ENCODE measurements at places on chromosomes 1 and 21. TPM values are rescaled to one million over a fixed set of nuclear protein-coding genes. Genes with fewer than 3 reads are reported as not detected.

Gene MYOG
- not detected for total RNA-seq

Gene CTPS1
- 75.1 TPM for total RNA-seq

Gene C8B
- total RNA-seq, result not detected

Gene ALPL
- total RNA-seq, result not detected

Gene RSPO1
- total RNA-seq, result not detected

Gene GJA8
- not detected for total RNA-seq

Gene DCDC2B
- total RNA-seq, result not detected

Gene ABCD3
- total RNA-seq, result 29.2 TPM

Gene CRYBG2
- total RNA-seq, result 0.37 TPM

Gene LCE3D
- total RNA-seq, result not detected

Gene TSPAN1
- not detected for total RNA-seq

Gene OPTC
- not detected for total RNA-seq

GRCh38 chr1:18670121-18670867 is 39.6 kb downstream of the PAX7 start:
- H3K4me3 ChIP-seq, result no peak overlapping the region
- H3K27ac ChIP-seq, result no peak overlapping the region
- no peaks in the 10 kb centered on the region for H3K27me3 ChIP-seq
- H3K36me3 ChIP-seq, result no peaks in the 10 kb centered on the region
- peaks cover 19% of the 10 kb centered on the region for H3K4me1 ChIP-seq

DNA sequence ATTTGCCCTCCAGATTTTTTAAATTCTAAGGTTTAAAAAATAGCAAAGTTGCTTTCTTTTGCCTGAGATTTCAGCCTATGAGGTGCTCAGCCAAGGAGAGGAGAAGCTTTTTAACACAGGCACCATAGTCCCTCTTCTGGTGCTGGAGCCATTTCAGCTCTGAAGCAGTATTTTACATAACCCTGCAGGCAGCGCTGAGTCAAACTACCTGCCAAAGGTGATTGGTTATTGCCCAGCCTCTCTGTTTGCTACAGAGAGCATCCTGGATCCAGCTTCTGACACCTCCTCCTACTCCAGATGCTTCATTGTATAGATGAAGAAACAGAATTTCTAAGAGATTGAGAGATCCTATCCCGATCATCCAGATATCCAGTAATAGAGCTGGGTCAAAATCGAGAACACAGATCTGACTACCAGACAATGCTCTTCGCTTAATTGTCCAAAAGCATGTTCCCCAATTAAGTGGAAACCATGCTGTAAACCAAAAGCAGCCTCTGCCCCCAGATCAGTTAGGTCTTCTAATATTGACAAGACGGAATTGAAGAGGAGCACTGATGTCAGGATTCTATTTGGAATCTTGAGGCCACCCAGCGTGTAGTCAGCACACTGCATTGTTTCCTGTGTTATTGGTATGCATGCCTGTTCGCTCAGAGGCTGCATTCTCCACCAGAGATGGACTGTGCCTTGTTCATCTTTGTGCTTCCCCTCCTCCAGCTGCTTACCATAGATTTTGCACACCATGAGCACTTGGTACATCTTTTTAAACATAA is 22.1 kb downstream of the RGS8 start:
- no peaks in the 10 kb centered on the region for H3K36me3 ChIP-seq
- no peaks in the 10 kb centered on the region for H3K4me1 ChIP-seq
- H3K4me3 ChIP-seq, result no peak overlapping the region

DNA sequence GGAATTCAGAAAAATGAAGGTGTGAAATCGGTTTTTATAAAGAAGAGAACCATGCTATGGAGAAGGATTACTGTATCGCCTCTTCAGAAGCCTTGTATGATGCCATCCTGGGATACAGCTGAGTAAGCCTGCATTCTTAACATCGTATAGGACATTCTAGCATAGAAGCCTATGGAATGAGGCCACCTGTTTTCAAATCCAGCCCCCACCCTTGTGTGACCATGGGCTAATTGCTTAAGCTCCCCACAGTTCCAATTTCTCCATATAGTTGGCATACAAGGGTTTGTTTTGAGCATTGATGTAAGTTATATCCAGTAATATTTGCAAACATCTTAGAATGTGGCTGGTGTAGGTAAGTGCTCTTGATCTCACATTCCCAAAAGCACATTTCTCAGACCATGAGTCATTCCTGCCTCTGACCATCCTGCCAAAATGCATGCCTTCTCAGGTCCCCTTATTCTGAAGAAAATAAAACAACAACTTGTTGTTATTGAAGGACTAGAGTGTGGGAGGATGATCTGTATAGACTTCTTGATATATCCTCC is 1.5 kb downstream of the OR14A2 start:
- H3K27ac ChIP-seq, result no peak overlapping the region
- peaks cover 2% of the 10 kb centered on the region for H3K27me3 ChIP-seq
- no peak overlapping the region for H3K4me3 ChIP-seq
- no peaks in the 10 kb centered on the region for H3K4me1 ChIP-seq
- DNase-seq, result no peak
- no peaks in the 10 kb centered on the region for H3K36me3 ChIP-seq

- no peaks in the 10 kb centered on the region for H3K27me3 ChIP-seq
- peak overlapping the region; percentile 86 for H3K4me3 ChIP-seq
- peaks cover 35% of the 10 kb centered on the region for H3K4me1 ChIP-seq
- peak; percentile 78 for DNase-seq
- peak overlapping the region; percentile 94 for H3K27ac ChIP-seq
Measured at GRCh38 chr1:181021811-181022434, 747 bp downstream of the STX6 start.

- peaks cover 35% of the 10 kb centered on the region for H3K27me3 ChIP-seq
- no peak overlapping the region for H3K4me3 ChIP-seq
- no peak overlapping the region for H3K27ac ChIP-seq
- no peaks in the 10 kb centered on the region for H3K4me1 ChIP-seq
- DNase-seq, result peak; percentile 56
Measured at GRCh38 chr1:186605762-186606350, 74.4 kb downstream of the PTGS2 start.

- DNase-seq, result no peak
- H3K4me1 ChIP-seq, result no peaks in the 10 kb centered on the region
- no peak overlapping the region for H3K4me3 ChIP-seq
- H3K36me3 ChIP-seq, result no peaks in the 10 kb centered on the region
- H3K27ac ChIP-seq, result no peak overlapping the region
- H3K27me3 ChIP-seq, result no peaks in the 10 kb centered on the region
Measured at GRCh38 chr1:93499075-93499474, 51.2 kb downstream of the FNBP1L start.

GRCh38 chr1:221913351-221913892 is 171.5 kb upstream of the DUSP10 start:
- no peak overlapping the region for H3K27ac ChIP-seq
- no peaks in the 10 kb centered on the region for H3K27me3 ChIP-seq
- H3K36me3 ChIP-seq, result no peaks in the 10 kb centered on the region

DNA sequence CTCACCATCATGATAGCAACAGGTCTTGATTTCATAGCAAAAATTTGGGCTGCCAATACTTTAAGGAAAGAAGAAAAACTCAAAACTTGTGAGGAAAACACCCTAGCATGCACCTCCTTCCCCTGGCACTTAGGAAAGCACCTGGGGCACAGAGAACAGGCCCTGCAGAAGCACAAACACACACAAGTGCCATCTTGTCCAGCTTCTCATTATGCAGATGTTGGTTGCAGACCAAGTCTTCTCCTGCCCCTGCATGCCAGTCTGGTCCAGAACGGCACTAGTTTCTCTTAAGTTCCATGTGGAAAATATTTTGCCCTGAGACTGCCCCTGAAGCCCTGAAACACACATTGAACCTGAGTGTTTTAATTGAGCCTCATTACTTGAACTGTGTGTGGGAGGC is 6.3 kb upstream of the ETV3 start:
- H3K27ac ChIP-seq, result no peak overlapping the region
- H3K36me3 ChIP-seq, result no peaks in the 10 kb centered on the region
- no peak for DNase-seq
- no peak overlapping the region for H3K4me3 ChIP-seq
- H3K4me1 ChIP-seq, result peaks cover 13% of the 10 kb centered on the region

DNA sequence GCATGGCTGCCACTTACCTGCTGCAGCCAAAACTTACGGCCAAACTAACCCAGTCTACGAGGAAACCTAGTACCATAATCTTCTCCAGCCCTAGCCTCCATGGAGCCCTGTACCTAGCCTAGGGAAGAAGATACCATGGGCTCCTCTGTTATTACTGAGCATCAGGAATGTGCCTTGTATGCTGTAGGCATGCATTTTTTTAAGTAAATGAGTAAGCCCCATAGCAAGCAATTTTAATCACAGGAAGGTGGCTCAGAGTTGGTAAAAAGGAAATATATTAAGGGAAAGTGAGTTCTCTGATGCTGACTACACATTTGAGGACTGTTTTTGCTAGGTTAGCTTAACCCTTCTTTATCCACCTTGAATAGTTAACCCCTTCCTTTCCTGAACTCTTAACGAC is 21.2 kb downstream of the NFASC start:
- no peak overlapping the region for H3K27ac ChIP-seq
- peaks cover 14% of the 10 kb centered on the region for H3K27me3 ChIP-seq

DNA sequence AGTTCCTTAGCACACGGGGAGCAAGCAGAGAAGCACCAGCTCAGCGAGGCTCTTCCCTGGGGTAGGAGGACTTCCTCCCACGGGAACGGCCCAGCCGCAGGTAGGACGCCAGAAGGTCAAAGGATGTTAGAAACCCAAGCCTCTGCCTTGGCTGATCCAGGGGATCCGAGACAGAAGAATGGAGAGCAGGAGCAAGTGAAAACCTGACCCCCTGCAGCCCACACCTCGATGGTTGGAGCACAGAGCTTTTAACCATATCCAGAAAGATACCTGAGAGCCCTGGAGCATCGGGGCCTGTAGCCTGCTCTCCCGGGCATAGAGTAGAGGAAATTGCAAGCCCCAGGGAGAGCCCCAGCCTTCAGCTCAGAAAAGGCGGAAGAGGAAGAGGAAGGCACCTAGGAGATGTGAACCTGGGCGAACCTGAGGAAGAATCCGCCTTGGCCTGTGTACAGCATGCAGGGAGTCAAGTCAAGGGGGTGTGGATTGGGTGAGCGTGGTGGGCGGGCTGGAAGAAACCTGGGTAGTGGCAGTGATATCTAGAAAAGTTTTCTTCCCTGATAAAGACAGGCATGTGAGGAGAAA is 76.3 kb downstream of the PSMG1 start:
- no peaks in the 10 kb centered on the region for H3K4me1 ChIP-seq
- DNase-seq, result no peak
- no peaks in the 10 kb centered on the region for H3K36me3 ChIP-seq
- H3K27ac ChIP-seq, result no peak overlapping the region
- no peak overlapping the region for H3K4me3 ChIP-seq

- H3K36me3 ChIP-seq, result no peaks in the 10 kb centered on the region
- H3K27me3 ChIP-seq, result peaks cover 7% of the 10 kb centered on the region
- no peak overlapping the region for H3K27ac ChIP-seq
Measured at GRCh38 chr1:40314721-40315238, 2.3 kb downstream of the COL9A2 start.

GRCh38 chr1:232940262-232940661 is 10.1 kb upstream of the NTPCR start:
- H3K27ac ChIP-seq, result no peak overlapping the region
- peaks cover 9% of the 10 kb centered on the region for H3K27me3 ChIP-seq
- peaks cover 13% of the 10 kb centered on the region for H3K4me1 ChIP-seq
- no peak for DNase-seq
- H3K4me3 ChIP-seq, result no peak overlapping the region

- H3K4me1 ChIP-seq, result no peaks in the 10 kb centered on the region
- H3K27ac ChIP-seq, result no peak overlapping the region
- peaks cover 2% of the 10 kb centered on the region for H3K27me3 ChIP-seq
Measured at GRCh38 chr1:176384841-176385240, 78.1 kb upstream of the PAPPA2 start.

DNA sequence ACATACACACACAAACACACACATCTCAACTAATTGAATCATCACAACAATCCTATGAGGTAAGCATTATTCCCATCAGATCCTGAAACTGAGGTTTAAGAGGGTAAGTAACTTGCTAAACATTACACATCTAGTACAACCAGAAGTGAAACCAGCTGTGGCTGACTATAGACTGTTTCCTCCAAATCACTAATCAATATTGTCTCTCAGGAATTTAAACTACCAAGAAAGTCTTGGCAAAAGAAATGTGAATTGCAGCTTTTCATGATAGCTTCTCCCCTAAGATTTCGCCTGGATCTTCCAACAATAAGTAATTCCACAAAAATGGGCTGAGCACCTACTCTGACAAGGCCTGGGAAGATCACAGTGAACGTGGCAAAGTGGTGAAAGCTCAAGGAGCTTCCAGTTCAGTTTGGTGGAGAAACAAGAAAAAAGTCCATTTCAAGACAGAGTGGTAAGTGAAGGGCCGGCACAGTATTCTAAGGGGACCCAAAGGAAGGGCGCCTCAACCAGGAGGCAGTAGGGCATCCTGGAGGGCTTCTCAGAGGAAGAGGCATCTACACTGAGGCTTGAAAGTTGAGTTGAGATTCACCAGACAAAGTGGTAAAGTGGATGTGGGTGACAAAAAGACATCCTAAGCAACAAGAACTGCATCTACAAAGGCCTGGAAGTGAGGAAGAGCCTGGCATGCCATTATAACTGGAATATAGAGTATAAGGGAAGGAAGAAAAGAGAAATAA is 22.1 kb downstream of the LRRC52 start:
- H3K27ac ChIP-seq, result no peak overlapping the region
- H3K36me3 ChIP-seq, result no peaks in the 10 kb centered on the region
- no peak for DNase-seq
- no peaks in the 10 kb centered on the region for H3K4me1 ChIP-seq
- H3K27me3 ChIP-seq, result peaks cover 15% of the 10 kb centered on the region

DNA sequence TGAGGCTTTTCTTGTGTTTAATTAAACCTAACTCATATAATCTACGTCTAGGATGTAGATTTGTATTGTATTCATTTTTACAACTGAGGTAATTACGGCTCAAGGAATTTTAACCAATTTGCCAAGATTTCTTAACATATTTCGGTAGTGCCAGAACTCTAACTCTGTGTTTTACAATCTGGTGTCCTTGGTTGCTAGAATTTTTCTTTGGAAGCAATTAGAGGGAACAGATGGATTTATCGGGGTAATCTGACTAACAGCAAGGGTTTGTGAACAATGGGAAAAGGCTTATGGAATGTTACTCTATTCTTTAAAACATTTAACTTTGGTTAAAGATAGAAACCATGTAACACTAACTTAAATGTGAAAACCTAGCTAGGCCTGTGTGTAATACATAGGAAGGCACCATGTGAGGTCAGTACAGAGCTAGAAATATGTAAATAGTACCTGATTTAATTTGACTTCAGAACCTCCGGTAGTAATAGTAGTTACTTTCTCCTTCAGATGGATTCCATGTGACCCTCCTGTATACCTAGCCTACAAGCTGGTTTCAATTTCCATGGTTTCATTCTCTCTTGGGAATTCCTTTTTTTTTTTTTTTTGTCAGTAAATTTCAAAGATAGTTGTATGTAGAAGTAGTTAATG is 1.2 kb downstream of the MTF2 start:
- peak; percentile 20 for DNase-seq
- peak overlapping the region; percentile 94 for H3K4me3 ChIP-seq
- peaks cover 33% of the 10 kb centered on the region for H3K4me1 ChIP-seq

- no peaks in the 10 kb centered on the region for H3K4me1 ChIP-seq
- peaks cover 7% of the 10 kb centered on the region for H3K27me3 ChIP-seq
- no peak overlapping the region for H3K4me3 ChIP-seq
- peaks cover 4% of the 10 kb centered on the region for H3K36me3 ChIP-seq
Measured at GRCh38 chr1:14844923-14845617, 246.6 kb downstream of the KAZN start.

Data from activated naive CD4-positive, alpha-beta T cell treated with anti-CD3 and anti-CD28 coated beads for 36 hours (primary cell).